Activated CD4-positive, CD25-positive, alpha-beta regulatory T cell (primary cell): ENCODE measurements at places on chromosomes 16 and 17.

DNA sequence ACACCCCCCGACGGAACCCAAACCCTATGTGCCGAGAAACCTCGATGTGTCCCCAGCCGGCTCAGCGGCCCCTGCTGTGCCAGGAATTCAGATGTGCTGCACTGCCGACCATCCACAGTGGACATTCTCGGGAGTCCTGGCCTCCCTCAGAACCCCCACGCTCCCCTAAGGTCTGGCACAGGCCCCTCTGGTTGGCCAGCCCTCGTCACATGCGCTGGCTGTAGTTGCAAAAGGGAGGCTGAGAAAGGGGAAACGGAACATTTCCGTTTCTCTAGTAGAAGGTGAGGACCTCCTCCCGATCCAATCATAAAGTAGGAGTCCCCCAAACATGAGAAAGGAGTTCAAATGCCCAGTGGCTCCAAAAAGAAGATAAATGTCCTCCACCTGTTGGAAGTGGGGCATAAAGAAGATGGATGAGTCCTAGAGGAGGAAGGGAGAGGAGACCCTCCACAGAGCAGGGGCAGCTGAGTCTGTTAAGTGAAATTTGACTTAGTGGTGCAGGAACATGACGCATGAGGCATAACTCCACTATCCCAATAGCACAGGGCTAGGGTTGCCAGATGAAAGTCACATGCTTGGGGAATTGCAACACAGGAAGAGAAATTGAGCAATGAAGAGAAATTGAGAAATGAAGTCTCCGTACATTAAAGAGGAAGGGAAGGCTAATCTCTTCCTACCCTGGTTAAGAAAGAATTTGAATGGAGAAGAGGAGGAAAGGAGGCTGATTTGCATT is 49.3 kb upstream of the WSB1 start:
- no peak for DNase-seq

DNA sequence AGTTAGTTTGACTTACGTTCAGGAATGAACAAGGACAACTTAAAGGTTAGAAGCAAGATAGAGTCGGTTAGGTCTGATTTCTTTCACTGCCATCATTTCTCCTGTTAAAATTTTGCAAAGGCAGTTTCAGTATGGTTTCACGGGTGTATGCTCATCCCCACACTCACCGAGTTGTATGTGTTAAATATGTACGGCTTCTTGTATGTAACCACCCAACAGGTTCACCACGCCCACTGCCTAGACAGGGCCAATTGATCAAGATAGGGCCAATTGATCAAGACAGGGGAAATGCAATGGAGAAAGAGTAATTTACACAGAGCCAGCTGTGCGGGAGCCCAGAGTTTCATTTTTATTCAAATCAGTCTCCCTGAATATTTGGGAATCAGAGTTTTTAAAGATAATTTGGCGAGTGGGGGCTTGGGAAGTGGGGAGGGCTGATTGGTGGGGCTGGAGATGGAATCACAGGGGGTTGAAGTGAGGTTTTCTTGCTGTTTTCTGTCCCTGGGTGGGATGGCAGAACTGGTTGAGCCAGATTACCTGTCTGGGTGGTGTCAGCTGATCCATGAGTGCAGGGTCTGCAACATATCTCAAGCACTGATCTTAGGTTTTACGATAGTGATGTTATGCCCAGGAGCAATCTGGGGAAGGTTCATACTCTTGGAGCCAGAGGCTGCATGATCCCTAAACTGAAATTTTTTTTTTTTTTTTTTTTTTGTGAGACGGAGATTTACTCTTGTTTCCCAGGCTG is 62.4 kb upstream of the PLCG2 start:
- no peak for DNase-seq

- no peak for DNase-seq
Observed at GRCh38 chr17:74134991-74135390, 68.5 kb upstream of the RPL38 start.

DNA sequence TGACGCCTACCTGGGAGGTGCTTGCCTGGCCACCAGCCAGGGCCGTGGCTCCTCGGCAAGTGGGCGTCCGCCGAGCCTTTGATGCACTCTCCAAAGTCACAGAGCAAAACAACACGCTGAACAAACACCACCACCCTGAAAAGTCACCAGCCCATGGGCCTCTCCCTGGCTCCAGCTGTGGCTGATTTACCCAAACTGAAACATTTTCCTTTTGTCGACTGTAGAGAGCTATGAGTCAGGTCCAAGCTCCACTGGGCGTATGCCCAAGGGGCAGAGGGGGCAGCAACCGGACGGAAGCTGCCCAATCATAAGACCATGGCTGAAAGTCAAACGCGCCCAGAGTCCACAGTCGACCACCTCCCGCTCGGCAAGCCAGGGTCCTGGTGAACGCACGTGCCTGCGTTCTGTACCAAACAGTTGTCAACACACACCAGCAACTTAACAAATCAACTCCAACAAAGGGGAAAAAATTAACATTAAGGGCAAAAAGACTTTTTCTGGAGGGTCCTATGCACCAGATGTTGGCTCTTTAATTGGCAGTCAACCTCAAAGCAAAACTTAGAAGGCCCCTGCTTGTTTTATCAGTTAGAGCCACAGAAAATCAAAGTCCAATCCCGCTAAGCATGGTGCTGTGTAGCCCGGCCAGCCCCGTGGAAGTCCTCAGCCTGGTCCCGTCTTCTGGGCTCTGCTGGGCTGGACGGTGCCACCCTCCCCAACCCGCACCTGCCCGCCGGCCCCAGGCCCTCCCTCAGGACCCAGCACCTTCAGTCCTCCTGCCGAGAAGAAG is 47.3 kb downstream of the TBC1D16 start:
- DNase-seq = no peak

DNA sequence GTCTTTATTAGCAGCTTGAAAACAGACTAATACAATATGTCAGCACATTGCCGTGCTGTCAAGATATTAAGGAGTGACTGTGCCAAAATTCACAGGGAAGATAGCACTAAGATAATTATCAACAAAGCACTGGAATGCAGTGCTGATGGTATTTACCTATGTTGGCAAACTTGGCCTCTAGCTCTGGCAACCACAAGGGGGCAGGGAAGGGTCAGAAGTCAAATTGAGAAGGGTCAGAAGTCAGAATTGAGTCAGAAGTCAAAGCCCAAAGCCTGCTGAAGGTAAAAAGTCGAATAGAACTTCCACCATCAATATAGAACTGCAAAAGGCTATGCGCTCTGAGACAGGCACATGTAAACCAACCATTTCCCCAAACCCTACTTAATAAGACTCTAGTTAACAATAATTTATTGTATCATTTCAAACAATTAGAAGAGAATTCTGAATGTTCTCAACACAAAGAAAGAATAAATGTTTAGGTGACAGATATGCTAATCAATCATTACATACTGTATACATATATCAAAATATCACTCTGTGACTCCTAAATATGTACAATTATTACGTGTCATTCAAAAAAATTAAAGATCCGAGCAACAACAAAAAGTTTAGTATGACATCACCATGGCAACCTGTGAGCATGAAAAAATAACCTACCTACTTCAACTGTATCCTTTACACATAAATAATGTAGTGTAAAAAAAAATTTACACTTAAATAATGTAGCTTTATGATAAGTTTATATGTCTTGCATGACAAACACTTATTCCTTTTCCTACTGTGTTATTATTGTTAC is 916.1 kb downstream of the KCNJ2 start:
- DNase-seq = no peak

GRCh38 chr17:6346156-6346786 is 88.7 kb downstream of the AIPL1 start:
- no peak for DNase-seq

- DNase-seq = no peak
Observed at GRCh38 chr17:45676695-45677094, 107.4 kb upstream of the CRHR1 start.

GRCh38 chr16:69691980-69692911 is 34.1 kb downstream of the NQO1 start:
- no peak for DNase-seq

- DNase-seq = no peak
Observed at GRCh38 chr17:34178092-34178491, 77.0 kb upstream of the CCL2 start.

DNA sequence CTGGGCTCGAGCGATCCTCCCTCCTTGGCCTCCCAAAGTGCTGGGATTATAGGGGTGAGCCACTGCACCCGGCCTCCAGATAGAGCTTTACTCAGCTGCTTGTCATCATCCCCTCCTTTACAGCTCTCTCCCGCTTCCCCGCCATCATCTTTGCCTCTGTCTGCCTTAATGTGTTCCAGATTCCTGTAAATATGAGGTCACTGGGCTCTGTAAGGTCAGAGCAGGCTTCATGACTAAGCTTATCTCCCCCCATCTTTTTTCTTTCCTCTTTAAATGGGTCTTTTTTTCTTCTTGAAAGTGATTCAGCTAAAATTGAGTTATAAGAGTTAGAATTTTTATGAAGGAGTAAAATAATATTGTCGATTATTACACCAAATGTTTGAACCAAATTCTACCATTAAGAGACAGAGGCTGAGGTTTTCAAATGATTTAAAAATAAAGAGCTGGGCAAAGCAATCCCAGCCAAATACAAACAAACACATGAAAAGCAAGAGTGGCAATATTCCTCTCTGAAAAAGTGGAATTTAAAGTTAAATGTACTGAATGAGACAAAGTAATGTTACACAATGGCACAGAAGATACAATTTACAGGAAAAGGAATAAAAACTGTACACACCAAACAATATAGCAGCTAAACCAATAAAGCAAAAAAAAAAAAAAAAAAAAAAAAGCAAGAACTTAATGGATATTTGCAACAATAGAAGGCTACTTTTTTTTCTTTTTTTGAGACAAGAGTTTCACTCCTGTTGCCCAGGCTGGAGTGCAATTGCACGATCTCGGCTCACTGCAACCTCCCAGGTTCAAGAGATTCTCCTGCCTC is 62.1 kb downstream of the CRISPLD2 start:
- DNase-seq = no peak

GRCh38 chr17:39678340-39679116 is 9.3 kb downstream of the PGAP3 start:
- no peak for DNase-seq

- no peak for DNase-seq
Observed at GRCh38 chr17:73262676-73263642, 1.3 kb upstream of the CPSF4L start.
